Activated naive CD4-positive, alpha-beta T cell treated with anti-CD3 and anti-CD28 coated beads for 36 hours (primary cell): ENCODE measurements at places on chromosomes 12 and 14. TPM values are rescaled to one million over a fixed set of nuclear protein-coding genes. Genes with fewer than 3 reads are reported as not detected.

Gene LRIG3
- not detected for total RNA-seq

Gene DLK1
- total RNA-seq = not detected

Gene POTEG
- total RNA-seq = not detected

Gene WNT1
- not detected for total RNA-seq

Gene OTOGL
- not detected for total RNA-seq

Gene AHNAK2
- 0.10 TPM for total RNA-seq

Gene PLCZ1
- total RNA-seq = not detected

Gene TAS2R42
- not detected for total RNA-seq

Gene DBX2
- total RNA-seq = not detected

Gene HPD
- total RNA-seq = not detected

Gene IL26
- total RNA-seq = 0.42 TPM

Gene SRSF9
- total RNA-seq = 164 TPM

Gene KCNMB4
- 0.60 TPM for total RNA-seq

Gene CLEC12A
- not detected for total RNA-seq

Gene RTL1
- total RNA-seq = not detected

Gene TSPAN9
- total RNA-seq = 0.91 TPM

Gene GLIPR1L1
- not detected for total RNA-seq

Gene DTX1
- 10.7 TPM for total RNA-seq

Gene MAPKAPK5
- 43.6 TPM for total RNA-seq
